Germinal center (tissue), 1 donor: ENCODE measurements at places on chromosomes 5 and 9.

- no peak for DNase-seq
Measured at GRCh38 chr9:110802416-110803035, 133.9 kb downstream of the MUSK start.

- DNase-seq = no peak
Measured at GRCh38 chr9:118829334-118829733, 539.9 kb downstream of the BRINP1 start.

GRCh38 chr5:5422819-5423515, 490 bp downstream of the ICE1 start:
- peak; percentile 50 for DNase-seq

GRCh38 chr9:128128836-128129590, 1.5 kb upstream of the PTGES2 start:
- no peak for DNase-seq

- DNase-seq = no peak
Measured at GRCh38 chr9:81314490-81314889, 374.9 kb downstream of the TLE1 start.

DNA sequence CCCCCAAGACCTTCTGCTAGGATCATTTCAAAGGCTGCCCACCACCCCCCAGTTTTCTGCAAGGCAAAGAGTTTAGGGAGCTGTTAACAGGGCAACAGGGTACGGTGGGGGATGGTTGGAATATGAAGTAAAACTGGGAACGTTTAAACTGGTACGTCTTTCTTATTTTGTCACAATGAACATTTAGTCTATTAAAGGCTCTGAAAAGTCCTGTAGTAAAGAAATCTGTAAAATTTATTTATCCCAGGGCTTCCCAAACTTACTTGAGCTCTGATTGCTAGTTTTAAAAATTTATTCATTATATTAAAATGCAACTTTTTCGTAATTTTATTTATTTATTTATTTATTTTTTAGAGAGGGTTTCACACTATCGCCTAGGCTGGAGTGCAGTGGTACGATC, 62.0 kb downstream of the USP20 start:
- DNase-seq = no peak

DNA sequence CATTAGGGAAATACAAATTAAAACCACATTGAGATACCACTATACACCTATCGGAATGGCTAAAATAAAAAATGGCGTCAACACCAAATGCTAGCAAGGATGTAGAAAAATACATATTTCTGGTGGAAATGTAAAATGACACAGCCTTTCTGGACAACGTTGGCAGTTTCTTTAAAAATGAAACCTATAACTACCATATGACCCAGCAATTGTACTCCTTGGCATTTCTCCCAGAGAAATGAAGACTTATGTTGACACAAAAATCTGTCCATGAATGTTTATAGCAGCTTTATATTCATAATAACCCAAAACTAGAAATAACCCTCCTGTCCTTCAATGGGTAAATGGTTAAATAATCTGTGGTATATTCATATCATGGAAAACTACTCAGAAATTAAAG, 188.7 kb upstream of the RAD23B start:
- DNase-seq = no peak

DNA sequence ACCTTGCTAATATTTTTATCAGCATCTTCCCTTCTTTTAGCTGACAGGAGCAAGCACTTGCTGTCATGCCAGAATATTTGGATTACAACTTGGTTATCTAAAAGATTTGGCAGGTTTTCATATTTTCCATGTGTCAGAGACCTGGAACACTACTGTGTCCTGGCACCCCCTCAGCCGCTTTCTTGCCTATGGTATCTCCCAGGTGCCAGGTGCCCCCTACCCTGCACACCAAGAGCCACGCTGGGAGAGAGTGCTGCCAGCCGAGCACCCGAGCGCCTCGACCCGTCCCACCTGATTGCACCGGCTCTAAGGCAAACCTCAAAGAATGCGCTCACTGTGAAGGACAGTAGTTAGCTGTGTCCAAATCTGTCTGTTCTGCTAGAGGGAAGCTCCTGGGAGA, 84.8 kb downstream of the GTF3C4 start:
- DNase-seq = no peak

GRCh38 chr5:465591-466403, 22.8 kb downstream of the EXOC3 start:
- DNase-seq = no peak

- no peak for DNase-seq
Measured at GRCh38 chr5:61904730-61905129, 401.3 kb upstream of the KIF2A start.
